ENCODE measurements at places on chromosomes 1 and 21. TPM values are rescaled to one million over a fixed set of nuclear protein-coding genes. Genes with fewer than 3 reads are reported as not detected.

The EEIG2 gene
- total RNA-seq = 2.8 TPM

The MAP3K21 gene
- total RNA-seq = 10.4 TPM

The PDZK1 gene
- 90.2 TPM for total RNA-seq

The LYPD8 gene
- not detected for total RNA-seq

The ETV3L gene
- total RNA-seq = not detected

The STIL gene
- 26.4 TPM for total RNA-seq

The LAPTM5 gene
- 0.14 TPM for total RNA-seq

The MYOC gene
- total RNA-seq = not detected

DNA sequence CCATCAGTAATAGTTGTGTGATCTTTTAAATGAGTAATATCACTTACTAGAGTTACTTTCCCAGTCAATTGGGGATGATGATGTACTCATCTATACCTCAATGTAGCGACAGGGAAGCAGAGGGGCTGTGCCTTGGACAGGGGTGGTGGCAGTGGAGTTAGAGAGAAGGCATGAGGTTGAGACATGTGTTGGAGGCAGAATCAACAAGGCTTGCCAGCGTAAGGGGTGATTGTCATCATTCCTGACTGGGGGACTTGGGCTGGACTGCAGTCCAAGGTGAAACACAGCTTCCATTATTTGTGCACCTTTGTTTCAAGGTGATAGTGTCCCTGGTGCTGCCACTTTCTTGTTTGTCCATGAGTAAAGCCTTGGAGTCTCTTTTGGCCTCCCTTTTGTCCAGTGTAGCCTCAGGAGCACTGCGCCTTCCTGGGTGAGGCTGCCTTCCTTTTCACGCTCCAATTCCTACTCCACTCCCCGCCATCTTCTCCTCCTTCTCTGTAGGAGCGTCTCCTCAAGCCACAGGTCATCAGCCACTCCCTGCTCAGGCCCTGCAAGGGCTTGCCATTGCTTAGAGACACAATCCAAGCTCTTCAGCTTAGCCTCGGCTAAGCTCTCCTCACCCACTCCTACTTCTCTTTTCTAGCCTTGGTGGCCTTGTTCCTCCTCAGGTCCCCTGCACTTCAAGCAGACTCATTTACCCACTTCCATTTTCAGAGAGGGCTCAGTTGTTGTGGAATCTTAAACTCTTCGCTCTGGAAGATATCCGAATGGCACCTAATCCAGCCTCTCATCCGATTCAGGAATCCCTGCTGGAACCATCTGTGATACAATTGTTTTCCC lies 77.6 kb upstream of the CD34 start:
- DNase-seq = no peak

- DNase-seq = no peak
Observed at GRCh38 chr1:240743705-240744104, 131.8 kb upstream of the GREM2 start.

GRCh38 chr1:7335224-7335879 lies 435.7 kb upstream of the VAMP3 start:
- no peak for DNase-seq

DNA sequence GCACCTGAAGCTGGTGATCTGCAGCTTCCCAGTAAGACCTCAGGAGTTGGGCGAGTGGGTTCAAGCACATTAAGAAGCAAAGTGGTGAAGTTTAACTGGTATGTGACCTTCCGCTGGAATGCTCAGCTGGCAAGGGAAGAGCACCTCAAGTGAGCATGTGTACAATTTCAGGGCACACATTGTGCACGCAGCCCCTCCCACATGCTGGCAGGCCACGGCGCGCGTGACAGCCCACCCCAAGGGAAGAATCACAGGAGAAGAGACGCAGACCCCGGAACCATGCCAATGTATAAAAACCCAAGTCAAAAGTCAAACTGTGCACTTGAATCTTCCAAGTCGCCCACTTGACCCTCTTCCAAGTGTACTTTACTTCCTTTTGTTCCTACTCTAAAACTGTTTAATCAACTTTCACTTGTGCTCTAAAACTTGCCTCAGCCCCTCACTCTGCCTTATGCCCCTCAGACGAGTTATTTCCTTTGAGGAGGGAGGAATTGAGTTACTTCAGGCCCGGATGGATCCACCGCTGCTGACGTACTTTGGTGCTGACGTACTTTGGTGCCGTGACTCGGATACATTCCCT lies 20.0 kb downstream of the LRRC3 start:
- DNase-seq = no peak

DNA sequence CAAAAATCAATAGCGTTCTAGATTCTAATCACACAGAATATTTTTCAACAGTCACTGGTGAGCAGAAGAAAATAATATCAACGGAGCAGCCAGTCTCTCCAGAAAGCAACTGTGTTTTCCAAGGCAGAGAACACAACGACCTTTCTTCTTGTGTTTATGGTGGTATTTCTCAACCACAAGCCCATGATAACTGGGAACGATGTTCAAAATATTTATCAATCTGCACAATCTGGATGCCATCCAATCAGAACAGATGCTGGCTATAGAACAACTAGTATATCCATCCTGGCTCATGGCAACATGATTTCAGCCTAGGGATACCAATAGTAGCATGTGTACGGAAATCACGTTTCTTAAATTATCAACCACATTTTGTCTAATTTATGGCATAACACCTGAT lies 162.7 kb upstream of the RUNX1 start:
- DNase-seq = no peak

GRCh38 chr1:183370399-183371058 lies 47.7 kb downstream of the NMNAT2 start:
- no peak for DNase-seq

GRCh38 chr1:93438716-93439115 lies 9.2 kb upstream of the FNBP1L start:
- no peak for DNase-seq

DNA sequence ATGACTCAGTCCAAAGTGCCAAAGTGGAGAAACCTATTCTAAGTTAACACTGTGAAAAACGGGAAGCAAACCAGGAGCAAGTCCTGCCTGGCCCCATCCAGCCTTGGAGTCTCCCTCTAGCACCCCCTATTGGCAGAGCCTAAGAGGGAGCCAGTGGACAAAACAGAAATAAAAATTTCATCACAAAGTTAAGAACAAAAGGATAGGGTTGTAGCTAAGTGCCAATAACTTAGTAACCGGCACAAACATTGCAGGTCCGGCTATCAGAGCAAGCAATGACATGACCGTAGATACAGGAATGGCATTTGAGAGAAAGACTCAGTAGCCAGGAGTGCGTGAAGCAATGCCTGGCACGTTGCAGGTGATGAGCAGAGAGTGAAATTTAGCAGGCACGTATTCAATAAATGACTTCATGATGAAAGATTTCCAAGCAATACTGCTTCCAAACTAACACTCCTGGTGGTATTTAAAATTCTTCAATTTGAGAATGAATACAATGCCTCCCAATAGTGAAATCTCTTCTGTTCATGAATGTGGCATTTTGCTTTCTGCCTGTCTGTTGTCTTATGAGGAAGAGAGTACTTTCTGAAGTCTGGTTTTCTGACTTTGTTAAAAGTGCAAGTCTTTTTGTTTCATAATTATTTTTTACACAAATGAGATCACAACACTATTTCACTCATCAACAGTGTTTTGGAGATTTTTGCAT lies 391.0 kb downstream of the OMA1 start:
- DNase-seq = no peak

DNA sequence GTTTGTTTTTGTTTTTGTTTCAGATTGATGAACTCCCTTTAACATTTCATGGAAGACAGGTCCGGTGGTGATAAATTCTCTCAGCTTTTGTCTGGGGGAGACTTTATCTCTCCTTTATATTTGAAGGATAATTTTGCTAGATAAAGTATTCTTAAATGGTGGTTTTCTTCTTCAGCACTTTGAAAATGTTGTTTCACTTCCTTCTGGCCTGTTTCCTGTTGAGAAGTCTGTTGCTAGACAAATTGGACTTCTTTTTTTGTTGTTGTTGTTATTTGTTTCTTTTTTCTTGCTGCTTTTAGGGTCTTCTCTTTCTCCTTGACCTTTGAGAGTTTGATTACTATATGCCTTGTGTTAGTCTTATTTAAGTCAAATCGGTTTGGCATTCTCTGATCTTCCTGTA lies 50.8 kb downstream of the CRP start:
- DNase-seq = no peak

DNA sequence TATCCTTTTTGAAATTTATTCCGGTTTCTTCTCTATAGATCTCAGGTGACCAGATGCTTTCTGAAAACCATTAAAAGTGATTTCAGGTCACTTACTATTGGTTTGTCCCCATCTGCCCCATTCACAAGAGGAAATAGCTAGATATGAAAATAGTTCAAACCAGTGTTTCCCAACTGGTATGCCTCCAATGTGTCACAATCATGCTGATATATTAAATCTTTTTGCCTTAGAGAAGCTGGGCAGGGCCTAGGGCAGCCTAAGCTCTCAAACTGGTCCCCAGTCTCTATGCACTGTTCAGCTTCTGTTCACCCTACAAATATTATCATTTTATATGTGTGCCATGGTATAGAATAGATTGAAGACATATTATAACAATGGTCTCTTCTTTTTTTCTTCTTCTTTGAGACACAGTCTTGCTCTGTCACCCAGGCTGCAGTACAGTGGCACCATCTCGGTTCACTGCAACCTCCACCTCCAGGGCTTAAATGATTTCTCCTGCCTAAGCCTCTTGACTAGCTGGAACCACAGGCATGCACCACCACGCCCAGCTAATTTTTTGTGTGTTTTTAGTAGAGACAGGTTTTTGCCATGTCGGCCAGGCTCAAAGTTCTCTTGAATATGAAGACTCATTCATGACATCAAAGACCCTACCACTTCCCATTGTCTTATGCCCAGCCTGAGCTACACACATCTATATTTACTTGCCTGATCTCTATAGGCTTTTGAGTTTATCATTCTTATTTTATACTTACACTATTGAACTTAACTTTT lies 15.7 kb downstream of the PTPN22 start:
- no peak for DNase-seq

GRCh38 chr1:177863796-177864195 lies 106.1 kb downstream of the SEC16B start:
- no peak for DNase-seq

DNA sequence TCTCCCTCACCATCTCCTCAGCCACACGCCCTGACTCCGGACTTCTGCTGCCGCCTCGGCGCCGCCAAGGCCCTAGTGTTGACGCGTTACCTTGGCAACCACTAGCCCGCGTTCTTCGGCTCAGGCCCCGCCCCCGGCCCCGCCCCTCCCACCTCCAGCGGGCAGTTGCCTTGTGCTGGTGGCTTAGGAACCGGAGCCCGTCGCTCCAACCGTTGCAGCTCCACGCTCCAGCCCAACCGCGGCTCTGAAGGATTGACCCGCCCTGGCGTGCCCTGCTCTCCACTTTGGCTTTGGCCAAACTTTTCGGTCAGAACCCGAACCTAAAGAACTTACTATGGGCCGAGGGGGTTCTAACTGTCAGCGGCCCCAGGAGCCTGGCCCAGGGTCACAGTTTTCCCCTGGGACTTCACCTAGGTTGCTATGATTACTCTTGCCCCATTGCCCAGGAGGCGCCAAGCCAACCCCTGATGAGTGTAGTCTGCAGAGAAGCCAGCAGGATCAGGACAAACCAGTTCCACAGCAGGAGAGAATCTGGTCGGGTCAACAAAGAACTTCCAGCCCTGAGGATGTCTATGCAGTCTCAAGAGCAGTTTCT lies at the start of gene CFAP45:
Gene CFAP45 (minus strand): TSS at position 80 of the 595 bp plus-strand sequence. CDS start 67 bp downstream, at position 13.
- DNase-seq = peak; percentile 77

DNA sequence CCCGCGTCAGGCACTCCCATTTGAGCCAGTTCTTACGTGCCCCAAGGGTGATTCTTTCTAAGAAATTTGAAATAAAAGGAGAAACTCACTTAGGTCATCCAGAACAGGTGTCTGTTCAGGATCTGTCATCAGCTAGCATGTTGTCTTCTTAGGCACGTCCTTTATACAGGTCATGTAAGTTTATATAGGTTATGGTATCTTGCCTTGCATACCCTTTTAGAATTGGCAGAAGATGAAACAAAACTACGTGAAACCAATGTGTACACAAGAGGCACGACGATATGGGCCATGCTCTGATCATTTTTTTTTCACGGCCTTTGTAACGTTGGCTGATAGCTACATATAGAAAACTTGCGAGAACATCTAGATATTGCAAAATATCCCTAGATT lies 579 bp upstream of the GTF2B start:
- DNase-seq = no peak

DNA sequence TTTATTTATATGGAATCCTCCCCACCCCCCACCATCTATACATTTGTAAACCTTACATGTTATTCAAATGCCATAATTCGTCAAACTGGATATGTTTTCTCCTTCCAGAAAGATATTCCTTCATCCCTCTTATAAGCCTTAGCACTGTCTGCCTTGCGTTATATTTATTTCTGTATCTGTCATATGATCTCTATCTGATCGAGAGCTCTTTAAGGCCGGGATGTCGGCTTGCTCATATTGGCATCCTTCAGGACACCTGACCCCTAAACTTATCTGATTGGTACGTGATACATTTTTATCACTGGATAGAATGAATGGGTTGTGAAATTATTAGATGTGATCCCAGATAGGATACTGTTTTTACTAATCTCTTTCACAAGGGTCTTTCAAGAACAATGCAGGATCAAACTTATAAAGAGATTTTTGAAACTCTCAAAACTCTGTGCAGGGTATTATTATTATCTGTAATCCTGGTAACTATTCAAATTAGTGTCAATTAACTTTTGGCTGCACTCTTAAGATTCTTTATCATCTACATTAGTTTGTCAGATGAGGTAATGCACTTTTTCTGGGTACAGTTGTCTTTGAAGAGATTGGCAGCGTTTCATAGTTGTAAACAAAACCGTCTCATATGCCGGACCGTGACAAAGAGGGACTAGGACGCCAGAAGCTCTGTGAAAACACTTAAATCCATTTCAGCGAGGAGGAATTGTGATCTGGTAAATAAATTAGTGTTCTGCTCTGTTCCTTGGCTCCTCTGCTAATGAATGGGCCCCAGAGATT lies 152.0 kb downstream of the KIF26B start:
- no peak for DNase-seq

DNA sequence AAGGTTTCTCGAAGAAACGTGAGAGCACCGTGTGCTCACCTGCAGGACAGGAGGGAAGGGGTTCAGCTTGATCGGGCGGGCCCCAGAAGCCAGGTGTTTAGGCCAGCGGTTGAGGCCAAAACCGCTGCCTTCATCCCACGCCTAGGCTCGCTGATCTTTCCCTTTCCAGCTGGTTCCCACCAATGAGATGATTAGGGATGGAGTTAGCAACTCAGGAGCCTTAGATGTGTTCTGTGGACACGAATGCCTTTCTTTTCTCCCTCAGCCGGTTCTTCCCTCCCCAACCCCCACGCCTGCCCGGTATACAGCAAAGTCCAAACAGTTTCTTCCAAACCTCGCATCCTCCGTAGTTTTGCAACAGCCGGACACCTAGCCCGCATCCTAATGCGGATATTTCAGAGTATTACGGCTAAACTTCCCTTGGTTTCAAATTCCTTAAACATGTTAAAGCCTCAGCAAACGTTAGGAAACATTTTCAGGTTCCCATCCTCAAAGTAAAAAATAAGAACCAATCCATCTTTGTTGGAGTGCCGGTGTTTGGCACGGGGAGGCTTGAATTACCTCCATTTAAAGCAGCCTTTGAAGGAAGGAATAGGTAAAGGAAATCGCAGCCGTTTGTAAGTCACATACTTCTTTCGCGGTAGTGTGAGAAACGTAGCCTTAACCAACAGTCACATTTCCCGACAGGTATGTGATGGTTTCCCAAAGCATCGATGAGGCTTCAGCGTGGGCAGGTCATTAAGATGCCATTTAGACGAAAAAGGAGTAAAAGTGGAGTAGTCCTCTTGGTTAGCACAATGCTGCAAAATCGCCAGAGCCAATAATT lies 1.1 kb downstream of the LRRC8C start:
- DNase-seq = no peak

GRCh38 chr1:75503221-75503974 lies 107.5 kb downstream of the SLC44A5 start:
- DNase-seq = no peak
